ENCODE measurements at places on chromosomes 4 and X. TPM values are rescaled to one million over a fixed set of nuclear protein-coding genes. Genes with fewer than 3 reads are reported as not detected.
A peak's percentile ranks its signal among the peaks of the same experiment; 100 is the strongest.

- DNase-seq = no peak
These were observed 178.5 kb downstream of the NHS start for GRCh38 chrX:17553469-17553868.

- DNase-seq = no peak
These were observed 280.4 kb downstream of the KLHL4 start for GRCh38 chrX:87798039-87798438.

- DNase-seq = no peak
These were observed 115.5 kb downstream of the EFHC2 start for GRCh38 chrX:44227991-44228390.

DNA sequence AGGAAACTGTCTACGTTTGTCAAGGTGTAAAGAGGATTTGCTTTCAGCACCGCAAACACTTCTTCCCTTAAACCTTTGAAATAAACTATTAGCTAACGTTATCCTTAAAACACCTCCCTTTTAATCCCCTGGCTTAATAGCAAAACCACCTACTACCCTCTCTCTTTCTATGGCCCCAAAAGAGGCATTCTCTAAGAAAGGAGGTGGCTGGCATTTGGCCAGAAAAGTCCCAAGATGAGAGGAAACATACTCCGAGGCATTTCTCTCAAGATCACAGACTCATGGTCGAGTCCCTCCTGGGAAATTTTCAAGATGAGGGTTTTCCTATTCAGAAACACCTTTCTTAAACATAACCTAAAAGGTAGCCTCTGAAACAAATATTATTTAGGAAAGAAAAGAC lies 60.6 kb upstream of the VCX3B start:
- no peak for DNase-seq

DNA sequence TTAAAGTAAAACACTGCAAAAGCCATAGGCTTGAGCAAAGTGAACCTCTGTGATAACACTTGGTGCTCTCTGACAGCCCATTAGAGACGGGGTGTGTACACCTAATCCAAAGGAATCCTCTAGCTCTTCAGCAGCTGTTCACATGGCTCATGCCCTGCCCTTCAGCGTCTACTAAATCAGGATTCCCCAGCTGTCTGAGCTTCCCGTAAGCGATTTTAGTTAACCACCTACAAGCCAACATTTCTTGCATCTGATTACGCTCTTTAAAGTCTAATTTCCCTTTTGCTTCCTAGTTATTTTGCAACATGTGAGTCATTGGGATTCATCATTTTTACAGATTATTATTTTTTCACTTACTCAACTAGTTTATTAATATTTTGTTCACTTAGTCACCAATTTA lies 6.5 kb downstream of the DMD start:
- peak; percentile 29 for DNase-seq

TMPRSS11F gene
- not detected for total RNA-seq

FAT1 gene
- total RNA-seq = 5.4 TPM

PLAC8 gene
- 0.88 TPM for total RNA-seq

TMSB15A gene
- total RNA-seq = 0.43 TPM

Data from psoas muscle (tissue), 8 donors.